ENCODE measurements at places on chromosomes 7 and 10. TPM values are rescaled to one million over a fixed set of nuclear protein-coding genes. Genes with fewer than 3 reads are reported as not detected.

Gene NKX1-2
- polyA plus RNA-seq, result not detected

Gene PDE1C
- 6.9 TPM for polyA plus RNA-seq

Gene SLC16A12
- 2.7 TPM for polyA plus RNA-seq

Gene CALML5
- polyA plus RNA-seq, result not detected

Gene PHF14
- 30.9 TPM for polyA plus RNA-seq

Gene RBAK
- 13.4 TPM for polyA plus RNA-seq

Gene ANKIB1
- polyA plus RNA-seq, result 55.0 TPM

Gene ERVW-1
- 1.2 TPM for polyA plus RNA-seq

GRCh38 chr7:53001221-53001620 lies 34.2 kb upstream of the POM121L12 start:
- peak; percentile 4 for DNase-seq

DNA sequence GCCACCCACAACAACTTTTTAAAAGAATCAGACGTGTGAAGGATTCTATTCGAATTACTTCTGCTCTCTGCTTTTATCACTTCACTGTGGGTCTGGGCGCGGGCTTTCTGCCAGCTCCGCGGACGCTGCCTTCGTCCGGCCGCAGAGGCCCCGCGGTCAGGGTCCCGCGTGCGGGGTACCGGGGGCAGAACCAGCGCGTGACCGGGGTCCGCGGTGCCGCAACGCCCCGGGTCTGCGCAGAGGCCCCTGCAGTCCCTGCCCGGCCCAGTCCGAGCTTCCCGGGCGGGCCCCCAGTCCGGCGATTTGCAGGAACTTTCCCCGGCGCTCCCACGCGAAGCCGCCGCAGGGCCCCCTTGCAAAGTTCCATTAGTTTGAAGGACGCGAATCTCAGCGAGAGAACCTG lies 461 bp upstream of the HTRA1 start:
- DNase-seq, result no peak

DNA sequence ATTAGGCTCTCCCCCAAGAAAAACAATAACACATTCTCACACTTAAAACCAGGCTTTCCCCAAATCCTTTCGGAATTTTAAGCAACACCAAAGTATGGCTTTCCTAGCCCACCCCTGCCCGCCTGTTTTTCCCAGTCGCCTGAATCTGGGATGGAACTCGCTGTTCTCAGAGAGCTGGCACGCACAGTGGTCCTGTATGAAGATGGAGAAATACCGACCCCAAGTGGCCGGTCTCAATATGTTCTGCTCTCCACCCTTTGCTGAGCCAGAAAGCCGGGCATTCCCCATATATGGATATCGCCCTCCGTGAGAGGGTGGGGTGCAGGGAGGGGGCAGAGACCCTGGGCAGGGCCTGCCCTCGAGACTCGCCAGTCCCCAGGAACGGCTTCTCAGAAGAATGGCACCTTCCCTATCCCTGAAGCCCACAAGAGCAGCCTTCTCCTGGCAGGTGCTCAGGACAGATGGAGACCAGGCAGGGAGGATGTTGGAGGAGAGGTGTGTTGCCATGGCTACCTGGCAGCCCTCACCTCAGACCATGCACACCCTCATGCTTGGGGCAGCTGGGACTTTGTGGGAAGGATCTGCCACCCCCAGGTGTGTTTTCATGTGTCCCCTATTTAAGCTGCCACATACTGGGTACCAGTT lies 3.4 kb downstream of the TACR2 start:
- DNase-seq, result peak; percentile 63

DNA sequence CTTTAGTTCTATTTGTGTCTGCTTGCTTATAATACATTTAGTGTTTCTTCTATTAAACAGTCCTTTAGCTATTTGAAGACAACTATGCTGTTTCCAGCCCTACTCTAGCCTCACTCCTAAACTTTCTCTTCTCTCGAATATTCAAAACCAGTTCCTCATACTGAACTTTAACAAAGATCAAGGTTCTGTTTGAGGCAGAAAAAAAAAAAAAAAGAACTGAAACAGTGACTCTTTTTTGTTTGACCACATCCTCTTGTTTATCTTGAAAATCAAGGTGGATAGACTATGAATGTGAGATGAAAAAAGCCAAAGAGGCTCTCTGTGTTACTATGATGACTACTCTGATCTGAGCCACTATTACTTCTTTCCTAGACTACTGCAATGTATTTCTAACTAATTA lies 154.3 kb downstream of the ZNF365 start:
- DNase-seq, result no peak

DNA sequence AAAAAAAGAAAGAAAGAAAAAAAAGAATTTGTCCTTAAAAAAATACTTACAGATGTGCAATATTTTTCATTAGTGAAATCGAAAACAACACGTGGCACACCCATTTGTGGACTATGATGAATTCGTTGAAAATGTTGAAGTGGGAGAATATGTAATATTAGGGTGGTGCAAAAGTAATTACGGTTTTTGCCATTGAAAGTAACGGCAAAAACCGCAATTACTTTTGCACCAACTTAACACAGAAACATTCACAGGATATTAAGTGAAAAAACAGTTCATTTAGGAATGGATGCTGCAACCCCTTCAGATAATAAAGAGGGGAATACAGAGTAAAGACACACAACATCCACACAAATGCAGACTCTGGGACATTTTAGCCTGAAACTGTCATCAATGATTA lies 96.0 kb downstream of the CALN1 start:
- no peak for DNase-seq

DNA sequence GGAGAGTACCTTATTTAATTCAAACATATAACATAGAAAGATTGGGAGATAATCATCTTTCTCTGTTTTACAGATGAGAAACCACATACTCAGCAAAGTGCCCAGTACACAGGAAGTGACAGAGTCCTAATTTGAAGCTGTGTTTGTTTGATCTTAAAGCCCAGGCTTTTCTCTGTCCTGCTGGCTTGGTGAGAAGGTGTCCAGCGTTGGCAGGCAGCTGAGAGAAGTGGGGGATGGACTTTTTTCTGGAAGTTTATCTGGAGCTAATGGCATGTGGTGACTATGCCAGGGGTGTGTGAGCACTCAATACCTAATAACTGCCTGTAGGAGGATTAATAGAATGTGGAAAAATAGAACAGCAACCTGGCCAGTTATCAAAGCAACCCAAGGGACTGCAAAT lies 60.8 kb downstream of the NPSR1 start:
- DNase-seq, result no peak

DNA sequence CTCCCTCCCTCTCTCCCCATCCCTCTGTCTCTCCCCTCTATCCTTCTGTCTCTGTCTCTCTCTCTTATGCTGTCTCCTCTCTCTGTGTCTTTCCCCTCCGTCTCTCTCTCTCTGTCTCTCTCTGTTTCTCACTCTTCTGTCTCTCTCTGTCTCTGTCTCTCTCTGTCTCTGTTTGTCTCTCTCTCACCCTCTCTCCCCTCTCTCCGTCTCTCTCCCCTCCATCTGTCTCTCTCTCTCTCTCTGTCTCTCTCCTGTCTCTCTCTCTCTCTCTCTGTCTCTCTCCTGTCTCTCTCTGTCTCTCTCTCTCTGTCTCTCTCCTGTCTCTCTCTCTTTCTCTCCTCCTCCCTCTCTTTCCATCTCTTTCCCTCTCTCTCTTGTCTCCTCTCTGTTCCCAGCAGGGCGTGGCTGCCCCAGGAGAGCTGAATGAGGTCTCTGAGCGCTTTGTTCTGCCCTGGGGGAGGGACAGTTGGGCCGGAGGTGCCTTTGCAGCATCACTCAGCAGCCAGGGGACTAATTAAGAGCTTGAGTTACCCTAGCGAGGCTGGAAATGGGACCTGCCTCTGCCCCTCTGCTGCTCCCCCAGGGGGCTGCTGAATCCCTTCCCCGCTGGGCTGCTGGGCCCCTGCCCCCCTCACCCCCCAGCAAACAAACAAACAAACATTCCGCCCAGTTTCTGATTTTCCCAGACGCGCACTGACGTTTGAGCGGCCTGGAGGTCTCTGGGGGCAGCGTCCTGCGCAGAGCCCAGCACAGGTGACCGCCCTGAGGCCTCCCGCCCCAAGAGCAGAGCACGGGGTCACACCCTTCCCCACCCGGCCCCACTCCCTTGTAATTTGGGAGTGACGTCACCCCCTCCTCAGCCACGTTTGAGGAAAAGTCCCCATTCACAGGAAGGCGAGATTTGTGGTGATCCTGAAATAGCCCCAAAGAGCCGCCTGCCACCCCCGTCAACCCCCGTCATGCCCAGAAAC lies 68.1 kb downstream of the PDGFA start:
- DNase-seq, result no peak

DNA sequence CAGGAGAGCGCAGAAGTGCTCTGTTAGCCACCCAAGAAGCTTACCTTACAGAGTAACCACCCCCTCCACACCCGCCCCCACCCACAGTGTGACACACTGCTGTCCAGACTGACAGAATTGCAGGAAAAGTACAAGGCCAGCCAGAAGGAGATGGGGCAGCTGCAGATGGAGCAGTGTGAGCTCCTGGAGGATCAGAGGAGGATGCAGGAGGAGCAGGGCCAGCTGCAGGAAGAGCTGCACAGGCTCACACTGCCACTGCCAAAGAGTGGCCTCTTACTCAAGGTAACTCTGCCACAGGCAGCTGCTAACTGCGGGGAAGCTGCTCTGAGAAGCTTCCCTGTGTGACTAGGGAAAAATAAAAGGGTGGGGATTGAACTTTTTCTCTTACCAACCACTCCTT lies 17.6 kb downstream of the CCDC136 start:
- no peak for DNase-seq

GRCh38 chr10:29896053-29896452 lies 163.3 kb downstream of the JCAD start:
- no peak for DNase-seq

DNA sequence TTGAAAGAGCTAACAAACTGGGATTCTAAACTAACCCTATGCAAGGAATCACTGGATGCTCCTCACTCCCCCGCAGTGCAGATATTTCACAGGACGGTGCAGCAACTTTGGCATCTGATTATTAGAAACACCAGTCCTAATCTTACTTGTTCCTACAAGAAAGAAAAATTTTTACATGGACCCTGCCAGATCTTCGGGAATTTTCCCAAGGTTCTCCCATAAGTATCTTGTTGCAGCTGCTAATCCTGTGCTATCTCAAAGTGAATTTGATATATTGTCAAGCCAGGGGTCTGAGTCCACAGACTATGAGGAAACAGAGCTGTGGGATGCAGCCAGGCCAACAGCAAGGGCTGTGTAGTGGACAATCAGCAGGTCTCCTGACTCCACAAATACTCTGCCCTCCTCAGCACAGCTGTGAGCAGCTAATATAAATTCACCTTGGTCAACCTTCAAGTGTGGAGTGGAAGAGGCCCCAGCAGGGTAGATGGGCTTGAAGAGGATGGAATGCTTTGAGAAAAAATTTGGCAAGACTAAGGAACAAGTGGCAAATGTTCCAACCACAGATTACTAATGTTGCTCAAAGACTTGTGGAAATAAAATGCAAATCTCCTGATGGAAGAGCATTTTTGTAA lies 25.6 kb downstream of the VSTM4 start:
- no peak for DNase-seq

- no peak for DNase-seq
Measured at GRCh38 chr7:99102809-99103690, 40.9 kb downstream of the SMURF1 start.

GRCh38 chr7:36748017-36748487 lies 23.8 kb upstream of the AOAH start:
- no peak for DNase-seq

- DNase-seq, result no peak
Measured at GRCh38 chr7:129146237-129146979, 1.9 kb downstream of the TSPAN33 start.

- DNase-seq, result no peak
Measured at GRCh38 chr10:127871631-127872010, 21.1 kb downstream of the CLRN3 start.

DNA sequence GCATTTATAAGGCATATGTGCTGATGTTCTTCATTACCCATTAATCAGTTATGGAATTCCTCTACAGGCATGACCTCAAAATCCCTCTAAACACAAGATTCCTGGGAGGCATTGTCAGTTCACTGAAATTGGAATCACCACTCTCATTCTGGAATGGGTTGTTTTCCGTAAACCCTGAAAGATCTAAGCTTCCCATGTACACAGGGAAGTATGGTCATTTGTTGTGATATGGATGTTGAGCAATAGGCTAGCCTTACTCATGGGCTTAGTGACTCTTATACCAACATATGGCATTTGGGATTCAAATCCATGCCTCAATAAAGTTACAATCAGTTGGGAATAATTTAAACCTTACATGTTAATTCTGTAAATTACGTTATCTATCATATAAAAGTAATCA lies 258.0 kb downstream of the XPNPEP1 start:
- DNase-seq, result no peak

DNA sequence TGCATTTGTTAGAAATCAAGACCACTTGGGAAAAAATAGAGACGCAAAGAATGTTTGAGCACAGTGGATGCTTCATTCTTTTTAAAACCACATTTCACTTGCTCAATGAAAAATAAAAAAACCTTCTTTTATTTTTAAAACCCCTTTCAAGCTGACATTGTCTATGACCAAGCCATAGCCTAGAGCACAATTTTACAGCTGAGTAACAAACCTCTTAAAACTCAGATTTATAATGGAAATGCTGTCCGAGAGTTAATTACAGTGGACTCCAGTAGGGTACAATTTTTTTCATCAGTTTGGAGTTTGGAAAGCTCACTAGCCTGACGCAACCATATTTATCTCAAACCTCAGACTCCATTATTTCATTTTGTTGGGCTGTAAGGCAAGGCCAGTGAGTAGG lies 116.3 kb downstream of the RNLS start:
- DNase-seq, result no peak

- DNase-seq, result no peak
Measured at GRCh38 chr10:131739206-131739605, 161.6 kb upstream of the PPP2R2D start.

DNA sequence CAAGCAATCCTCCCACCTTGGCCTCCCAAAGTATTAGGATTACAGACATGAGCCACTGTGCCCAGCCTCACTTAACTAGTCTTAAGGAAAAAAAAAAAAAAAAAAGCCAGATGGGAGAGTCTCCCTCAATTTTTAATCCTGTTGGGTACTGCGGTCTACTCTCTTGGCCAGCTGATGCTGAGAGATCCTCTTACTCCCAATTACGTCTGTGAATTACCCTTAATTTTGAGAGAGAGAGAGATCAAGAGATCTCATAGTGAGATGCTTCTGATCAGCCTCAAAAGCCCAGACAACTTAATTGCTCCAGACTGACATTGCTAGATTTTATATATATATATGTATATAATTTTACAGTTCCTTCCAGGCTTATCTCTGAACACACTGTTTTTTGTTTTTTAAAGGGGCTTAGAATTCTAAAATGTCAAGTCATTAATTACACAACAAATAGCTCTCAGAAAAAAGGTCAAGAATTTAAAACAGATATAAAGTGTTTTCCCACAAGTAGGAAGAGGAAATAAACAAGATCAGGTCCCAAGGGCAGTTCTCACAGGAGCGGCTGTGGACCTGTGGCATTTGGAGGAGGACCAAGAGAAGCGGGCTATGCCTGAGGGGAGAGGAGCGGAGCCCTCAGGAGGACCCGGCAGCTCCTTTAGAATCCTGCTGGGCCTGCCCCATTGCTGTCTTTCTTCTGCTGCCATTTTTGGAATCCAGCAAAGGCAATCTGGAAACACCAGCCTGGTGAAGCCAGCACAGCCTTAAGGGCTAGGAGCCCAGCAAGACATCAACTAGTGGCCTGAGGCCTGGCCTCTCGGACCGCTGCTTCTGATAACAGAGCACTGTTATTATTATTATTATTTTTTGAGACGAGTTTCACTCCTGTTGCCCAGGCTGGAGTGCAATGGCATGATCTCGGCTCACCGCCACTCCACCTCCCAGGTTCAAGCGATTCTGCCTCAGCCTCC lies 30.1 kb downstream of the DENND2A start:
- DNase-seq, result no peak

Data from muscle of arm (tissue), 14 donors.